CD4-positive, alpha-beta T cell treated with Interleukin-10 for 1 hour (primary cell): ENCODE measurements at places on chromosomes 2 and 18.

GRCh38 chr2:197010200-197011020, 83.9 kb upstream of the PGAP1 start:
- DNase-seq: no peak

GRCh38 chr2:168587307-168587706, 131.2 kb downstream of the CERS6 start:
- no peak for DNase-seq

DNA sequence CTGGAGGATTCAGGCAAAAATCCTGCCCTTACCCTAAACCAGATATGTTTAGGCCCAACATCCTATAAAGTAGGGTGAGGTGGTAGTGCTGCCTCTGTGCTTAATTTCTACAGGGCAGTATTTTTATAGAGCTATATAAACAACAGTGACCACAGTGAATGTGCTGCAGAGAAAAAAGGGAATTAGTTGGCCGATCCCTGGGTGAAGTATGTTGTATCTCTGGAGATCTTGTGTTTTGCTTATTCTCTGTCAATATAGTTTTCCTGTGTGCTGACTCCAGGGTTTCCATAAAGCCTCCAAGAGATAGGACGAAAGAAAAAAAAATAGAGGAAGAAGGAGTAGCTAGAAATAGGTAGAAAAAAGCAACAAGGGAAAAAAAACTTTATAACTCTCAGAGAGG, 88.9 kb upstream of the THOC1 start:
- no peak for DNase-seq

GRCh38 chr2:85851253-85852151, 37.3 kb downstream of the ST3GAL5 start:
- peak; percentile 37 for DNase-seq

- peak; percentile 55 for DNase-seq
These were observed 3.2 kb downstream of the UBE2E3 start for GRCh38 chr2:180983468-180984242.

DNA sequence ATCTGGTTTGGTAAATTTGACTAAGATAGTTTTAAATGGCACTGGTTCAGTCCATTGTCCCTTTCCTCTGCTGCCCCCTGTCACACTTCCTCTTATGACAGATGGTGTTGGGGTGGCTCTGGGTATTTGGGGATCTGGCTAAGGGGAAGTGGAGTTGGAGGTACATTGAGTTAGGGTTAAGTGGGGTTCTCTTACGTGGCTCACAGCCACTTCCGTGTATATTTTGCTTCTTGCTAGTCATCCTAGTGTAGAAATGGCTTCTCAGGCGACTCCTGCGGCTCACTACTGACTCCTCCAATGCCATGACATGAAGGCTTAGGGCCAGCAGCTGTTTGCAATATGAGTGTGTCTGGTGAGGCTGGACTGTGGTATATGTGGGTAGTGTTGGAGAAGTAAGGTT, 187.0 kb downstream of the HAUS1 start:
- no peak for DNase-seq

GRCh38 chr2:131152074-131152473, 46.9 kb downstream of the PLEKHB2 start:
- no peak for DNase-seq

DNA sequence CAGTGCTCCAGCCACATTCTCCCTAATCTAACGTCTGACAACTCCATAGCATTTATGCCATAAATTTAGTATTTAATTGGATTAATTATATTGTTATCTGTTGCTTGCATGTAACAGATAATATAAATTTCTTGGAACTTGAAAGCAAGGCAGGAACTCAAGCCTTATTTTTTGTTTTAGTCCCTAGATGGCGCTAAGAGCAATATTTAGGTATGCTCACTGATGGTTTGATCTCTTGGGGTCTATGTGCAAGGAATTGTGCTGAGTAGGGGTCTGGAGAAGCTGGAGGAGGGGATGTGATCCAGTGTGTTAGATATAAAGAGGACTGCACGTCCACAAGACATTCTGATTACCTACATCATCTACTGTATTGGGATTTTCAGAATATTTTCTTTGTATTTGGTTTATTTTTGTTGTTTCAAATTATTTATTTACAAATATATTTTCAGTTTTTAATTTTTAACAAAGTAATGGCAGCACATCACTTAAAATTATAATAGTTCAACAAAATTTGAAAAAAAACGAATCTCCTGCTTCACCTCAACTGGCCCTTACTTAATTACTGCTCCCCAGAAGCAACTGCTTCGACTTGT, 32.8 kb downstream of the KATNAL2 start:
- DNase-seq: peak; percentile 9

DNA sequence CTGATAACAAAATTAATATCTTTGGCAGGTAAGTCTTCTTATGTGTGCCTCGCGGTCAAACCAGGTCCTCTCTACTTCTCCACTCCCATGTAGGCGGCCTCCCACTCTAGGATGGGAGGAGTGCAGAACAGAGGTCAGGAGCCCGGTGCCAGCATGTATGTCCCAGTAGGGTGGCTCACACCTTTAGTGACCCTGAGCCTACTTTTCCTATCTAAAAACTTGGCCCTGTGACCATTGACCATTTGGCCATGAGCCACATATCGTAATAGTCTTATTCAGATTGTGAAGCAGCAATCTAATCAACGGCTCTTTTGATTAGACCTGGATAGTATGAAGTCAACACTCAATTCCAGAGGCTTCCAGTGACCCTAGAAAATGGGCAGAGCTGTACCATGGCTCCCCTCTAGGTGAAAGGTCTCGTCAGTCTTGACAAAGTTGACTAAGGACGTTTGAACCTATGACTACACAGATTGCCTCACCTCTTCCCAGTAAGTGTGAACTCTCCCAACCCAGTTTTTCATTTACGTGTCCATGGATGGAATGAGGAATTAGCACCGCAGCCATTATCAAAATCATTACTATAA, 17.1 kb upstream of the FABP1 start:
- no peak for DNase-seq

GRCh38 chr2:97737421-97738178, 24.2 kb downstream of the ZAP70 start:
- no peak for DNase-seq
